Hematopoietic multipotent progenitor cell (in vitro differentiated cells): ENCODE measurements at places on chromosomes 6 and 20. TPM values are rescaled to one million over a fixed set of nuclear protein-coding genes. Genes with fewer than 3 reads are reported as not detected.

- DNase-seq: no peak
These were observed 12.9 kb downstream of the ITCH start for GRCh38 chr20:34375977-34376430.

DNA sequence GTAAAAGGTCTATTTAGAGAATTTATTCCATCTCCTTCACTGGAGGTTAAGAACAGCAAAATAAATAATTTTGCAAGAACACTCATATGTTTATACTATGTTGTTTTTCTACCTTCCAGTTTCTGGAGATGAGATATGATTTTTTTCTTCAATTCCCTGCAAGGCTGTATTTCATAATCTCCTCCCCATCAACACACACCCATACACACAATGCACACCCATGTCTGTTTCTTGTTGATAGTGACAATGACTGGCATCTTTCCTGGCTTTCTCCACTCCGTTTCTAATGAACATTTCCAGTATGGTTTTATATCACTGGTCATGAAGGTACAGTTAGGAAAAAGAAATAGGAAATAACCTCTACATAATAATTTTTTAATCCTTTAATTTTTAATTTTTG, 202.1 kb downstream of the ARHGAP18 start:
- DNase-seq: peak; percentile 4

The LY6G6F gene
- 0.54 TPM for total RNA-seq

GRCh38 chr6:151627689-151628444, 134.1 kb downstream of the CCDC170 start:
- no peak for DNase-seq

The ACSS1 gene
- total RNA-seq: 114 TPM

The SH3BGRL2 gene
- total RNA-seq: 4.6 TPM

DNA sequence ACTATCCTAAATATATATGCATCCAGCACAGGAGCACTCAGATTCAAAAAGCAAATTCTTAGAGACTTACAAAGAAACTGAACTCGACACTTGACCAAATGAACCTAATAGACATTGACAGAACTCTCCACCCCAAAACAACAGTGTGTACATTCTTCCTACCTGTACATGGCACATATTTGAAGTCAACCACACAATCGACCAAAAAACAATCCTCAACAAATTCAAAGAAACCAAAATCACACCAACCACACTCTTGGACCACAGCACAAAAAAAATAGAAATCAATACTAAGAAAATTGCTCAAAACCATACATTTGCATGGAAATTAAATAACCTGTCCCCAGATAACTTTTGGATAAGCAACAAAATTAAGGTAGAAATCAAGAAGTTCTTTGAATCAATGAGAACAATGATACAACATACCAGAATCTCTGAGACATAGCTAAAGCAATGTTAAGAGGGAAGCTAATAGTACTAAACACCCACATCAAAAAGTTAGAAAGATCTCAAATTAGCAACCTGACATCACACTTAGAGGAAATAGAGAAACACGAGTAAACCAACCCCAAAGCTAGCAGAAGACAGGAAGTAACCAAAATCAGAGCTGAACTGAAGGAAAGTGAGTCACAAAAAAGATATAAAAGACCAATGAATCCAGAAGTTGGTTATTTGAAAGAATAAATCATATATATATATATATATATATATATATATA, 12.5 kb upstream of the TREM1 start:
- peak; percentile 19 for DNase-seq

DNA sequence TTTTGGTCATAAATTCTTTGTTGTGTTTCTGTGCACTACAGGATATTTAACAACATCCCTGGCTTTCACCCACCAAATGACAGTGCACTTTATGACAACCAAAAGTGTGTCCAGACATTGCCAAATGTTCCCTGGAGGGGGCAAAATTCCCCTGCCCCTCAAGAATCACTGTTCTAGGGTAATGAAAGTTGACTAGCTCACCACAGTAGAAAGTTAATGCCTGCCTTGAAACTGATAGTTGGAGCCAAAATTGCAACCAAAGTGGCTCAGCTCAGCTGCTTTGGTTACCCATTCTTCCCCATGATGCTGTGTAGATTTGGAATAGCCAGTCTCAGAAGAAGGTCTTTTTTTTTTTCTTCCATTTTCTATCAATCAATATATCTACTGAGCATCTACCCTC, 150.6 kb downstream of the RALGAPA2 start:
- DNase-seq: no peak

DNA sequence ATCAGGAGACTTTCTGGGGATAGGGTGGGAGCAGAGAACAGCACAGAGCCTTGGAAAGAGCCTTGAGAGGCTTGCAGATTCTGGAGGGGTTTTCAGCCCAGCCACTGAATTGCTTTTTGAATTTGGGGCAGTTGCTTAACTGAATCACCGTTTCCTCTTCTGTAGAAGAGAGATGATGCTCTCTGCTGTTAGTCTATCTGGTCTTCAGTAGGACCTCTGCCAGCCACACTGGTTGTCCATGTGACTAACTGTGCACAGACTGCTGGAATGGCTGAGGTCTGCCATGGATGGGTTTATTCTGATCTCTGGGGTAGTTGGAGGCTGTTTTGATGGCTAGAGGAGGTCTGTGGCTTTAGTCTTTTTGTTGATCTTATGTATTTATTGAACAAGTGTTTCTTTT, 21.4 kb upstream of the PRDM1 start:
- no peak for DNase-seq

The IPCEF1 gene
- total RNA-seq: 0.27 TPM

DNA sequence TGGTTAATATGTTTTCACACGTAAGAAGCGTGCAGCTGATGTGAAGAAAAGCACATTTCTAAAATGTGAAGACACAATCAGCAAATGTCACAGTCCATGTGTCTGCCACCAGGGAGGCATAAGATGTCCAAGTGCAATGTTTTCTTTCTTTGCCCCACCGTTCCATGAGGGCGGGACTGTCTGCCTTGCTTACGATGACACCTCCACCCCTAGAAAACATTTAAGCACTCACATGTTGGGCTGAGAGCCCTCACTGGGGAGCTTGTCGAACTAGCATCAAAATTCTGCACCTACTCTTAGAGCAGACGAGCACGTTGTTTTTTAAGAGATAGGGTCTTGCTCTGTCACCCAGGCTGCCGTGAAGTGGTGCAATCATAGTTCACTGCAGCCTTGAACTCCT, 57.6 kb downstream of the PSMG4 start:
- DNase-seq: no peak

GRCh38 chr6:33688006-33688405, 23.5 kb downstream of the UQCC2 start:
- no peak for DNase-seq

The MRAP2 gene
- not detected for total RNA-seq

- no peak for DNase-seq
These were observed 129.4 kb upstream of the NAA20 start for GRCh38 chr20:19887556-19888268.

DNA sequence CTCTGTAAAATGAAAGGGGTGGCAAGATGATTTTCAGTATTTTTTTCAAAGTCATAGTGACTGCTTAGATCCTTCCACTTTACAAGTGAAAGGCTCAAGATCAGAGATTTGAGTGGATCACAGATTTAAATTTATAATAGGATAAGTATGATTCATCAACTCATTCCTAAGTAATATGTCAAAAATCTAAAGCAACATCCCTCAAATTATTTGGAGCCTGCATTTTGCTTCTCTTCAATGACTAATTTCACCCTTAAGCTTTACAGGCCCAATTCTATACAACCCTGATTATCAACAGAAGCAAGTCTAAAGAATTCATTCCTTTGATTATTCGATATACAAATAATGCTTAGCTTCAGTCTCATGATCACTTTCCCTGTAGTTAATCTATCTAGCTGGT, 93.9 kb upstream of the HEY2 start:
- DNase-seq: no peak

GRCh38 chr6:7156643-7157278, 49.0 kb downstream of the RREB1 start:
- DNase-seq: no peak

- no peak for DNase-seq
These were observed 235.8 kb upstream of the RIN2 start for GRCh38 chr20:19522071-19522801.

The MACROD2 gene
- 0.81 TPM for total RNA-seq

The HLA-DQB1 gene
- total RNA-seq: 2.7 TPM

DNA sequence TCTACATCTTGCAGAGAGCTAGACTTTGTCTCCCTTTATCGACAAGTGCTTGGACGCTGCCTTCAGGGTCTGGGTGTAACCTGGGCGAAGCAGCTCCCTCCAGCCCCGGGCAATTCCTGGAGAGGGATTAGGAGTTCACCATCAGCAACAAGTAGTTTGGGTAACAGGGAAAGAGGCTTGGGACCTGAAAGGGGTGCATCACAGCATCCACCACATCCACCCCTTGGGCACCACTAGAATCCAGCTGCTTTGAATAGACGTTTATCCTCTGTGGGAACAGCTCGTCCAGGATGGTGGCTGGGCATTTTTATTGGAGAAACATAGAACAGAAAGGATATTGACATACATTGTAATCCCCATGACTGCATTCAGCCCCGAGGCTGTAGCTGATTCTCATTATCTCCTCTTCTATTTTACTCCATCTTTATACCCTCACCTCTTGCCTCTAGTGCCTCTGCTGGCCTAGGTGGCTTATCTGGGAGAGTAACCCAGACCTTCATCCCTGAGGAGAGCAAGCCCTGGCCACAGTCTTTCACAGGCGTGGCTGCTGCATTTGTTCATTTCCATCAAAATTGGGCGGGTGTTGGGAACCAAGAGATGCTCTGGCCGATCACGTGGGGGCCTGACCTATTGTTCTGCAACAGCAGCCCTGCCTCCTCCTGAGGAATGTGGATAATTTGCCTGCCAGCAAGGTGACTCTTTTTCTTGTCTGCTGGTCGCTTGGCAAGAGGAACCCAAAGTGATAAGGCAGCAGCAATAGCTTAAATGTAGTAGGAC, 109.2 kb upstream of the RALGAPA2 start:
- DNase-seq: no peak
